Caudate nucleus (tissue), 63 donors: ENCODE measurements at places on chromosomes 4 and X.

- DNase-seq, result no peak
Measured at GRCh38 chr4:101973361-101973760, 182.8 kb downstream of the BANK1 start.

- DNase-seq, result no peak
Measured at GRCh38 chr4:95982516-95982915, 142.6 kb downstream of the PDHA2 start.

GRCh38 chrX:19705196-19705769 lies 182.1 kb downstream of the SH3KBP1 start:
- DNase-seq, result no peak

DNA sequence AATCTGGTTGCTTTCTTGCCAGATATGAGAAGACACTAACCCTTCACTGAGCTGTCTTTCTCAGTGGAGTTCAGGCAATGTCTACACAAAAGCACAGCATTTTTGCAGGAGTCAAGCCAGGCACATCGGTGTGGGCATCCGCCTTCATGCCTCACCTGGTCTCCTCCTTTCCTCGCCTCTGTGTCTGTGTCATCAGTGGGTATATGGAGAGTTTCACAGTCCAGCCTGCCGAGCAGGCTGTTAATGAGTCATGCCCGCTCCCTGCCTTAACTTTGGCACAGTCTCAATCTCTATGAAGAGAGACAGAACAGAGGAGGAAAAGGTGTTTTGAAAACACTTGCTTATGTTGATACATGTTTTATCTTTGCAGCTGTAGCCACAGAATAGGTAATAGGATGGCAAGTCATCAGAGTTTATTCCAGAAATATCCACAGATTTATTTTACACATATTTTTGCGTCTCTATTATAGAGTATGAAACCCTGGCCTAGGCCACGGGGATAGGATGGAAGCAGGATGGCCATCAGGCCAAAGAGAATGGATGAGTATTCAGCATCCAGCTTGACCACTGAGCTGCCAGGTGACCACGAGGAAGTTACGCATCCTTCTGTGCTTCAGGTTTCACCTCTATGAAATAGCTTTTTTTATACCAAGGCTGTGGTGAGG lies 32.8 kb upstream of the MAML3 start:
- DNase-seq, result no peak

DNA sequence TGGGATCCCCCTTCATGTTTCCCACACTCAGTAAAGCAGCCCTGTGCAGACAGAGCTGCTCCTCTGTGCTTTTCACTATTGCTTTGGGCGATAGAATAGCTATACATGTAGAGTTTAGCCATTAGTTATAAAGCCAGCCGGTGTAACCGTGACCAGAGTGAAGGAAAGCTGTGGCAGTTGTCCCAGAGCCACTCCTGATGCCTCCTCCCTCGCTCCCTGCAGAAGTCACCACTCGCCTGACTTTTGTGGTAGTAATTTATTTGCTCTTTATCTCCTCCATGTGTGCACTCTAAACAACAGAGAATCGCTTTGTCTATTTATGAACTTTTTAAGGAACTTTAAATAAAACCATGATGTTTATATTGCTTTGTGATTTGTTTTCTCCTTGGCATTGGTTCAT lies 41.8 kb upstream of the WWC2 start:
- DNase-seq, result no peak

GRCh38 chrX:120677004-120677652 lies 47.3 kb upstream of the C1GALT1C1 start:
- no peak for DNase-seq

DNA sequence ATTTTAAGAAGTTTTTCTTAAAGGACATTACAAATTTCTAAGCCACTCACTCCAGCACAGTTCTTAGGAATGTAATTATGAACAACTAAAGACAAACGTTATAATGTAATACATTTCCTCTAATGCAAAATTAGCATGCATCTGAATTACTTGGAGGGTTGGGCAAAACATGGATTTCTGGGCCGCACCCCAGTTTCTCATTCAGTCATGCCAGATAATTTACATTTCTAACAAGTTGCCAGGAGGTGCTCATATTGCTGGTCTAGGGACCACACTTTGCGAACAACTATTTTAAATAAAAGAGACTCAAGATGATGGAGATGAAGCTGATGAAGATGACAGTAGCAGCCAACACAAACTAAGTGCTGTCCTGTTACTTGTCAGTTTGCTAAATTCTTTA lies 684.7 kb upstream of the ATOH1 start:
- no peak for DNase-seq

GRCh38 chr4:80058740-80059139 lies 14.3 kb downstream of the ANTXR2 start:
- DNase-seq, result no peak

DNA sequence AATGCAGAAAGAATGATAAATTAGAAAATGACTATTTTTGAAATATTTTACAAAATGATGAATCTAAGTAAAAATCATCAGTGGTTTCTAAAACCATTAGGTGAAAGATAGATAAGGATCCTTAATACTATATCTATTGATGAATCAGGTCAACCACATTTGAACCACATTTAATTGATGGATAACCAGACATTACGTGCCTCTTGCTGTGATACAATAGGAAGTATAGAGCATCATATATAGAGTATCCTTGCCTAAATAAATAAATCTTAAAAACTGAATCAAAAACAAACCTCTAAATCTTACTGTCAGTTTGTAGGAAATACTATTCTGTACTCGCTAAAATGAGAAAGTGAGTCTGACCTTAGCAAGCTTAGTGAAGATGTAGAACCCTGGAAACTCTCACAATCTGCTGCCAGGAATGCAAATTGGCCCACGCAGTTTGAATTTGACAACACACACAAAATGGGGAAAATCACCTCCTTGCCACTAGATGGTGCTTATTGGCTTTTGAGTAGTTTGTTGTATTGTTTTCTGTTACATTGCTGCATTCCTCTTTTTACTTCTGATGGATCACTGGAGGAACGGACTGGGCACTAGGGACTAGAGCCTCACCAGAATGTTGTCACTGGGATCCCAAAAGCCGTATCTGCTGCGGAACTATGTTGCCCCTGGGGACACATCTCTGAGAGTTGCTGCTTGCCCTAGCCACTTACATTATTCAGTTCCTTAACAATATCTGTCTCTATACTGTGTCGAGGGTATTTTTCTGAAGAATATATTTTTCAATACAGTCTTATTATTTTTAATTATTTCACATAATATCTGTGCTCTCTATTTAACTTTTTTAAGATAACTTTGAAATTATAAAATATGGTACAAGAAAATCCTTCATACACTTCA lies 25.4 kb upstream of the SLAIN2 start:
- DNase-seq, result no peak

GRCh38 chrX:137352101-137352660 lies 213.7 kb upstream of the ZIC3 start:
- DNase-seq, result no peak

- DNase-seq, result no peak
Measured at GRCh38 chr4:139978692-139979091, 175.3 kb downstream of the MAML3 start.

DNA sequence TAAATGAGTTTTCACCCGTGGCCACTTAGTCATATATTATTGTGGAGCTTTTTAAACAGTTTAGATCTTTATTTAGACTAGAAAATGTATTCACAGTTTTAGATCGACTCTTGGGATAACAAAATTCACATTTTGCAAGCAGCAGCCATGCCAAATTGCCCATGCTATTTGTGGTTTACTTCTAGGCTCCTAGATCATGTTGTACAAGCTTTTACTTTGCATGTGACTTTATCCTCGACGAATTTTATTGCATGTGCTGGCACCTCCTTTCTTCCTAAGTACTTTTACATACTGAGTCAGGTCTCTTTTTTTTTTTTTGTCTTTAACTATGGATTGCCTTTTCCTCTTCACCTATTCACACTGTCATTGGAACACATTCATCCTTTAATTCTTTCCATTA lies 23.2 kb downstream of the BBS12 start:
- DNase-seq, result no peak

DNA sequence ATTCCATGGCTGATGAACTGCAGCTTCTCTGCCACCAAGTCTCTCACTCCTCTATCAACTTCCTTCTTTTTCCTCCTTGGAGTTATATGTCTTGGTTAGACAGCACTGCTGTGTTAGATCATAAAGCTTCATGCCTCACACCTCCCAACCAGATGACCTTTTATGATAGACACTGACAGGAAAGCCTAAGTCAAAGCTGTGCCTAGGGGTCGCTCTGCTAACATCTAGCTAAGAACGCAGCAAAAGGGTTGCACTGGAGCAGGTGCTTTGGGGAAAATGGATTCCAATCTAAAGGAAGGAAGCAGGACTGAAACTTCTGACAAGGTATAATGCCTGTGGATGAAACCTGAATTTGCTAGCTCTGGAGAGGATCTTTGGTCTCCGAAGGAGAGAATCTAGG lies 509.7 kb downstream of the SMARCA1 start:
- no peak for DNase-seq

- no peak for DNase-seq
Measured at GRCh38 chr4:6423575-6423974, 48.8 kb downstream of the PPP2R2C start.

DNA sequence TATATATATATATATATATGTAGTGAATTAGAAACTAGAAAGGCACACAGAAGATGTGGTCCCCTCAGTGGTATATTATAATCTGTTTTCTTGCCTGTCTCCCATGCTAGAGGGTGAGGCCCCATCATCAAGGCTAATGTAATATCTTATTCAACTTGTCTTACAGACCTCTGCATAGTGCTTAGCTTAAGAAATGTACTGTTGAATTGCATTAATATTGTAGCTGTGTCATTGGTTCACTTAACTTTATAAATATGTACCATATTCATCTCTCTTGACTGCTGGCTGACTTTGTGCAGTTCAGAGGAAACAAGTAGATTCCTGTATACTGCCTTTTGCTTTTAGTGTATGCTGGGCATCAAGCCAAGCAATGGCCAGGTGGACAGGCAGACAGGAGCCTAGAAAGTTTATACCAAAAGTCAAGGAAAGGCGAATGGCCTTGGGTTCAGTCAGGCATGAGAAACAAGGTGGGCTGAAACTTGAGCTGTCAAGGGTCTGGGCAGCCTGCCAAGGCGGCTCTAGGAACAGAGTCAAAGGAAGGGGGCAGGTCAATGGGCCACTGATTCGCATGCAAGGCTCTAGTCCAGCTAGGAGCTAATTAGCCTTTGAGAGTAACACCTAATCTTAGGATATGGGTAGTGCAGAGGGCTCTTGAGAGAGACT lies 78.8 kb upstream of the LEF1 start:
- DNase-seq, result no peak

- DNase-seq, result no peak
Measured at GRCh38 chrX:9420275-9421265, 44.3 kb upstream of the TBL1X start.

- DNase-seq, result no peak
Measured at GRCh38 chrX:110226931-110227330, 91.0 kb downstream of the AMMECR1 start.

GRCh38 chrX:42195506-42195905 lies 272.2 kb upstream of the CASK start:
- DNase-seq, result no peak

DNA sequence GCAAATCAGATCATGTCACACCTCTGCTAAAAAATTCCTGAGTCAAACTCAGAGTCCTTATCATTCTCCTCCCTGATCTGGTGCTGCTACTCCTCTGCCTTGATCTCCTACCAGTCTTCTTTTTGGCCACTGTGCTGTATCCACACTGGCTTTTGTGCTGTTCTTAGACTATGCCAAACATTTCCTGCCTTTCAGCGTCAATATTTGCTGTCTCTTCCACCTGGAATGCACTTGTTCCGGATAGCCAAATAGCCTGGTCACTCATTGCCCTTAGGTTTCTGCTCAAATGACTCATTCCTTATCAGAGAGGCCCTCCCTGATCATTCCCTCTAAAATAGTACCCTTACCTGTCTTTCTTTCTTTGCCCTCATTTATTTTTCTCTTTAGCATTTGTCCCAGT lies 24.4 kb upstream of the RP2 start:
- DNase-seq, result no peak

GRCh38 chr4:99651811-99652485 lies 5.7 kb downstream of the C4orf54 start:
- DNase-seq, result no peak

- DNase-seq, result no peak
Measured at GRCh38 chrX:133654811-133655210, 239.5 kb upstream of the GPC4 start.

DNA sequence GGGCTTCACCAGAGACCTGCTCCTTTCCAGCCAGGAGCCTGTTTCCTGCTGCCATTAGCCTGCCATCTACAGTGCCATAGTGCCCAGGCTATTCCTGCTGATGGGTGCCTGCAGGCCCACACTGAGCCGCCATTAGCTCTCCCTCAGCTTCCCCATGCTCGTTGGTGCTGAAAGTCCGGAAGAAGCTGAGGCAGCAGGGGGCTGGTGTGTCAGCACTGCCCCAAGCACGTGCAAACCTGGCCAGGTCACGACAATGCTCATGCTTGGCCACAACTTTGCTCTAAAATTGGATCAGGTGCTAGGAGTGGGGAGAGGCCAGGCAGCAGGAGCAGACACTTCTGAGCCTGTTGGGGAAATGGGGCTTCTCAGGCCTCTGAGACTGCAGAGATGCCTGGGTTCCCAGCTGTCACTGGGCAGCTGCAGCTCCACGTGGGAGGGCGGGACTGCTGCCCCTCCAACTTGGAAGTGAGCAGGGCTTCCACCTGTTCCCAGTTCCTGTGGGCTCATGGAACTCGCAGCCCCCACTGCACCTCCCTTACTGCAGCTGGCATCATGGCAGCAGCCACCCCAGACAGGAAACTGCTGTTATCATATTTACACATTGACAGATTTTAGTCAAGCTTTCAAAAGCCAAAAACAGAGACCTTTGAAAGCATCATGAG lies 913.9 kb downstream of the FSTL5 start:
- DNase-seq, result no peak

- no peak for DNase-seq
Measured at GRCh38 chr4:114193624-114194399, 214.4 kb upstream of the ARSJ start.

DNA sequence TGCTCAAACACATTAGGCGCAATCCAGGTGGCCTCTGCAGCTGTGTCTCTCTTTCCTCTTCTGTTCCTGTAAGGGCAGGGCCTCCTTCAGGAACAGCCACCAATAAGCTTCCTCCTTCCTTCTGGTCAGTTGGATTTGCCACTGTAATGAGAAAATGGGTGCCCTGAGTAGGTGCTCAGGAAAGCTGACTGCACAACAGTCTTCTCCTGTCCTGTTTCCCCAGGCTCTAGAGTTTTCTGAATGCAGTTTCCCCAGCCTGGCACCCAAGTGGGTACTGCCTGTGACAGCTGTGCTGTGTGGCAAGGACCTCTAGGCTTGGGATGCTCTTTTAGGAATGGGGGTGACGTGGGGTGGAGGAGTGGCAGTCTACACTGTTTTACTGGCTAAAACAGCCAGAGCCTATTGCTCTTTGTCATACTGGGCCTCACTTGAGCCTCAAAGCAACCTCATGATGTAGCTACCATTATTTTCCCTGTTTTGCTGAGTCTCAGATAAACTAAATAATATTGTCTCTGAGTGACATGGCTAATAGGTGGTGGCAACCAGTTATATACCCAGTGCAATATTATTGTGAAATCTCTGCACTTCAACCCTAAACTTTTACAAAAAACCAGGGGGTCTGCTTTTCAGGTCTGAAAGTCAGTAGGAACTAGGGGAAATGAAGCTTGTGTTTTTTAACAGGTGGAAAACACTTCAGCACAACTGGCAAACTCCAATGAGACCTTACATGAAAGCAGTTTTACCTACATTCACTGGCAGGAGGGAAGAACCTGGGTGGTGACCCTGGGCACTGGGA lies 1.2 kb downstream of the CXCL2 start:
- no peak for DNase-seq
